ENCODE measurements at places on chromosomes 3 and 15.

DNA sequence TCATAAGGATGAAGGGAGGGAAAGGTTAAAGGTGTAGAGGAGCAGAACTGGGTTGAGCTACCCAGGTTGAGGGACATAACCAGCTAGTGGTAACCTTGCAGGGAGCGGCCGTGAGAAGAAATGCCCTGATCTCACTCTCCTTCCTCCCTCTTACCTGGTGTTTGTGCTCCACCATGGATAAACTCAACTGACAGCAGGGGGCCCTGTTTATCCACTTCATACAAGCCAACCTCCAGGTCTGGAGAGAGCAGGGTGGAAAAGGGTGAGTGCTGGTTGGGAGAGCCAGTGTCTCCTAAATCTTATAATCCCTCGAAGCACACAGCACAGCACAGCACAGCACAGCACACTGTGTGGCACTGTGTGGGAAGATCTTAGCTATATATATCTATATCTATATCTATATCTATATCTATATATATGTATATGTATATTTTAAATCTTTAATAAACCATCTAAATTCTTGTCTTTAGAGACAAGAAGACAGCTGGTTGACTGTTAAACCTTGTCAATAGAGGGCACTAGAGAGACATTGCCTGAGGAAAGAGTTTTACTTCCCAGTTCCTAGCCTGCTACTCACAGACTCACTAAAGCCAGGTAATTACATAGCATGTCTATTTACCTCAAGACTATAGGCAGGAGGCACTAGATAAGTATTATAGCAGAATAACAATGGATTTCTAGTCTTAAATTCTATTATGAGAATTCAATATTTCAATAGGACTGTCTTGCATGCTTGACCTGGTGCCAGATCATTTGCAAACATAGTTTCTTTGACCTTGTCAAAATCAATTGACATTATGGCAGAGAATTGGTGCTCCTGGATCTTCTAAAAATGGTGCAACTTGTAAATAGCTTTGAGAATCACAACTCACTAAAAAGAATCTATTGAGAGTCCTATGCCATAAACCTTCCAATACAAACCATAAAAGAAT lies 21.7 kb upstream of the FMN1 start:
- DNase-seq: no peak

GRCh38 chr3:6098516-6099157 lies 762.3 kb upstream of the GRM7 start:
- DNase-seq: no peak

- DNase-seq: no peak
Observed at GRCh38 chr3:64398476-64398875, 173.2 kb upstream of the PRICKLE2 start.

GRCh38 chr15:72227192-72227586 lies 3.8 kb downstream of the PKM start:
- DNase-seq: no peak

- no peak for DNase-seq
Observed at GRCh38 chr15:67085237-67085817, 19.9 kb downstream of the SMAD3 start.

- DNase-seq: no peak
Observed at GRCh38 chr3:124131580-124131979, 139.7 kb upstream of the ROPN1 start.

DNA sequence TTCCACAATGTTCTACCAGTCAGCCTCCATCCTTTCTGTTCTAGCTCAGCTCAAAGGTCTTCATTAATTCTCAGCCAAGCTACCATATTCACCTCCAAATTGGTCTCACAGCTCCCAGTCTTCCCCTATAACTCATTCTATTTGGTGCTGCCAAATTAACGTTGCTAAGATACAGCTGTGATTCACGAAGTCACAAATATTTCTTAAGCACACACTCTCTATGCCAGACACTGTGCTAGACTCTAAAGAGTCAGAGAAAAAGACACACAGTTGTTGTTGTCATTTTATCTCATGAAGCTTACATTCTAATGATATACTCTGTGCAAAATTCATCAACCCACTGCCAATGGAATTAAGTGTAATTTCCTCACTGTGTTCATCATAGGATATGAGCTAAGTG lies 102.8 kb downstream of the FRMD5 start:
- DNase-seq: no peak

GRCh38 chr15:92624401-92624991 lies 31.1 kb downstream of the FAM174B start:
- DNase-seq: no peak

GRCh38 chr3:12273045-12273695 lies 15.7 kb upstream of the PPARG start:
- DNase-seq: peak; percentile 61

DNA sequence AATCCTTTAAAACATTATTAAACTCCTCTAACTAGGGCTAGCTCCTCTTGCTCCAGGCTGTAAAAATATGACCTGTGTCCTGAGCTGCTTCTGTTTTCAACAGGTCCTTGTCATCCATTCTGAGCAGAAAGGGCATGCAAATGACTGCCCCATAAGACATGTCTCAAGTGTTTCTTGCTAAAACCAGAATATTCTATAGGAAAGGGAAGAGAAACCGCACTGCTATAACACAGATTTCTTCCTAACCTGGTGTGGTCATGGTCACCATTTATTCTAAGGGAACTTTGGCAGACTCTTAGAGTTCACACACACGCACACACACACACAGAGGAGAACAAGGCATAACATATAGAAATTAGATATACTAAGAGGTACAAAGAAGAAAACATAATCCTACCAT lies 34.2 kb upstream of the B3GNT5 start:
- no peak for DNase-seq

DNA sequence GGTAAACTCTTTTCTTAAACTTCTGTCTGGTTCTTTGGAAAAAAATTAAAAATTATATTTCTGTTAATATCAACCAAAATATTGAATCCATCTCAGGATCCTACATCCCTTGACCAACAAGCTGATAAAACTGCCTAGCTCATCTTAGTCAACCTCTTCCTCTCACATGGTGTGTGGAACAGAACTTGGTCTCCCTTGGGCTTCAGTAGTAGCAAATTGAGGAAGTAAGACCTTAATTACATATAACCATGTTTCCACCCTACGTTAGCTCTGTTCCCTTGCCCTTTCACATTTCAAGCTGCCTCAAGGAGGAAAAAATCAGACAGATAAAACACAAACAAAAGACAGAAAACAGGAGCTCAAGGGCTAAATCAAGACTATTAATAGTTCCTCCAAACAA lies 116.4 kb downstream of the GREM1 start:
- peak; percentile 43 for DNase-seq

- no peak for DNase-seq
Observed at GRCh38 chr3:193261970-193262369, 20.9 kb downstream of the PLAAT1 start.
